Stimulated activated CD8-positive, alpha-beta memory T cell treated with anti-CD3 and anti-CD28 coated beads, Interleukin-2, amount 100 ng/mL, for 48 hours (primary cell): ENCODE measurements at places on chromosomes 4 and X.

- DNase-seq = no peak
Observed at GRCh38 chrX:108417257-108417656, 21.0 kb downstream of the COL4A6 start.

DNA sequence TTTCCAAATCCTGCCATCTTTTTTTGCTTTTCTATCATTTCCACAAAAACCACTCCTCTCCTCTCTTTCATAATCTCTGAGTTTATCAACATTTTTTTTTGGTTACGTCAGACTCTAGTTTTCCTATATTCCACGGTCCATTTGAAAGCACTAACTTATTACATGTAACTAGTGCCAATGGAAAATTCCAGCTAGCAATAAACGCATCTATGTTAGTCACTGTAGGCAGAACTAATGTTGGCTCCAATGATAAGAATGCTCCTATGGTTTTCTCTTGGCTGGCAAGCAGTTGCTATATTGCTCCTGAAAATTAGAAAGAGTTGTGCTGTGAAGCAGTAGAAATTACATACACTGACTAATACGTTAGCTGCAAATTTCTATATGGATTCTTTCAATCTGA lies 634.6 kb upstream of the FTHL17 start:
- no peak for DNase-seq

DNA sequence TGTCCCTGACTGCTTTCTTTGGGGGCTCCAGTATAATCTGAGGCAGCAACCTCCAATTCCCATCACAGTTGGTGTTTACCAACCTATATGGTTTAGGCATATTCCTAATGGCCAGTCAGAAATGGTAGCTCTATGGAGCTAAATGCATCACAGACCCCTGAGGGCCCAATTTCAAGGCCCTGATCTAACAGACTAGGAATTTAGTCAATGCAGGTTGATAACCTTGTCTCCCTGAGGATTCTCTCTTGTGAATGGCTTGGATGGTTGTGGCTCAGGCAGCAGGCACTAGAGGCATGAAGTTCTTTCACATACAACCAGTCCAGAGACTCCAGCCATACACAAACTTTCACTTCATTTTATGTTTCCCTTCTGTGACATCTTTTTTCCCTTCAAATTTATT lies 59.4 kb downstream of the TMPRSS11F start:
- DNase-seq = no peak

GRCh38 chr4:173235050-173235449 lies 66.4 kb downstream of the GALNT7 start:
- DNase-seq = no peak

GRCh38 chr4:83276299-83277040 lies 8.1 kb downstream of the COQ2 start:
- DNase-seq = no peak

DNA sequence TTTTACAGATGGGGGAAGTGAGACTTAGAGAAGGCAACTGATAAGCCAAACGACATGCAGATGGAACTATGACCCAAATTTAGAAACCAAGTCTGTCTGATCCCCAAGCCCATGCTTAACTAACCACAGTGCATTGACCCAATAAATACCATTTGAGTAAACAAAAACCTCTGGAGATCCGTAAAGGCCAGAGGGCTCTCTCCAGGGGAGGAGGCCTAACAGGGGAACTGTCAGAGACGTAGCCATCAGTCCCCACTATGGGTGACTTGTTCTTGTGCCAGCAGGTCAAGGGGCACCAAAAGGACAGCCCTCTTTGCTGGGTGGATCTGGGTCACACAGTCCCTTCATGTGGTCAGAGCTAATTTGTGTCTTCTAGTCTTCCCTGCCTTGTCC lies 420.2 kb downstream of the BCOR start:
- no peak for DNase-seq

DNA sequence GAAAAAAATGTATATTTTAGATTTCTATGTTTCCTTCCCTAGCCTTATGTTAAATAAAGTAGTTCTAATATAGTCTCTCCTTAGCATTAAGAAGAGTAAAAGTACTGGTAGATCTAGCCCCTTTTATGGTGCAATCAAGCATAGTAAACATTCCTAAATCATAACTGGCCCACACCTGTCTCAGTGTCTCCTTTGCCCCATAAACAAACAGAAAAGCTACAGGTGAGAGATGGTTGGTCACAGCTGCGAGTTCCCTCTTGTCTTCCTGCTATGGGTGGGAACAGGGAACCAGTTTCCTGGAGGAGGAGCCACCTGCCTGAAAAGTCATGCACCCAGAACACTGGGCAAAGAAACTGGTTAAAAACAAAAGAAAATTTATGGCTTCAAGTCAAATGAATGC lies 16.6 kb downstream of the SOWAHB start:
- no peak for DNase-seq

- DNase-seq = no peak
Observed at GRCh38 chr4:138049355-138049754, 192.8 kb downstream of the SLC7A11 start.

GRCh38 chr4:139943277-139943676 lies 210.7 kb downstream of the MAML3 start:
- DNase-seq = no peak

DNA sequence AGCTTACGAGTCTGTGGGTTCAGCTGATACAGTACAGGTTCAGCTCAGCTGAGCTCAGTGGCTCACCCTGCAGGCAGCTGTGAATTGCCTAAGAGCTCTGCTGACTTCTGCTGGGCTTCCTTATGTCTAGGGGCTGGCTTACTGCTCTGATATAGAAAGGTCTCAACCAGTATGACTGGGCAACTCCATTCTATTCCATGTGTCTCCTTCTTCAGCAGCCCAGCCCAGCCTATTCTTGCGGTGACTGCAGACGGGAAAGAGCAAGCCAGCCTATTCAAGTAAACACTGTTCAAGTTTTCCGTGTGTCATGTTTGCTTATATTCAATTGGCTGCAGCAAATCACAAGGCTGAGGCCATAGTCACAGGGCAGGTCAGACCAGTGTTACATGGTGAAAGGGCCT lies 615.4 kb upstream of the ZFP42 start:
- no peak for DNase-seq

DNA sequence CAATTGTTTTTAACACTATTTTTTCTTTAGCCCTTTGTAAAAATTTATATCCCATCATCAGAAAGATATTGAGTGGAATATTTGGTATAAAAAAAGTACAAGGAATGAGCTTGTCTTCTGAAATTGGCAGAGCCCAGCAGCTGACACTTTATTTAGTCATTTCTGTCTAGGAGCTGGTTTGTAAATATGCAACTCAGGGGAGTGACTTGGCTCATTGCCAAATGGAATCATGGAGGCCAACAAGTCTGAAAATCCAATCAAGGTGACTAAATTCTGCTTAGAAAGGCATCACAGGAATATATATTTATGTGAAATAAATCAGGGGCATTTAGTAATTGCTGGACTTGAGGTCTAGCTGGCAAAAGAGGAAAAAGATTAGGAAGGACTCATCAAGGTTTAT lies 74.4 kb downstream of the OTC start:
- no peak for DNase-seq

DNA sequence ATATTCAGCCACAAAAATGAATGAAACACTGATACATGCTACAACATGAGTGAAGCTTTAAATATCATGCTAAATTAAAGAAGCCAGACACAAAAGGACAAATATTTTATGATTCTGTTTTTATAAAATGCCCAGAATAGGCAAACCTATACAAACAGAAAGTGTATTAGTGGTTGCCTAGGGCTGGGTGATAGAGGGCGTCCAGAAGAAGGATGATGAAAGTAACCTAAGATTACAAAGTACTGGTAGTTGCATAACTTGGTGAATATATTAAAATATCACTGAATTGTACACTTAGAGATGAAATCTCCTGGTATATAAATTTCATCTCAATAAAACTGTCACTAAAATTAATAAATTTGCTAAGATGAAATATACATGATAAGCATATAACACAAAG lies 67.5 kb downstream of the FBXW7 start:
- no peak for DNase-seq

- DNase-seq = peak; percentile 12
Observed at GRCh38 chr4:244471-244870, 60.8 kb downstream of the ZNF732 start.

GRCh38 chr4:169147191-169147590 lies 123.6 kb downstream of the SH3RF1 start:
- DNase-seq = no peak

DNA sequence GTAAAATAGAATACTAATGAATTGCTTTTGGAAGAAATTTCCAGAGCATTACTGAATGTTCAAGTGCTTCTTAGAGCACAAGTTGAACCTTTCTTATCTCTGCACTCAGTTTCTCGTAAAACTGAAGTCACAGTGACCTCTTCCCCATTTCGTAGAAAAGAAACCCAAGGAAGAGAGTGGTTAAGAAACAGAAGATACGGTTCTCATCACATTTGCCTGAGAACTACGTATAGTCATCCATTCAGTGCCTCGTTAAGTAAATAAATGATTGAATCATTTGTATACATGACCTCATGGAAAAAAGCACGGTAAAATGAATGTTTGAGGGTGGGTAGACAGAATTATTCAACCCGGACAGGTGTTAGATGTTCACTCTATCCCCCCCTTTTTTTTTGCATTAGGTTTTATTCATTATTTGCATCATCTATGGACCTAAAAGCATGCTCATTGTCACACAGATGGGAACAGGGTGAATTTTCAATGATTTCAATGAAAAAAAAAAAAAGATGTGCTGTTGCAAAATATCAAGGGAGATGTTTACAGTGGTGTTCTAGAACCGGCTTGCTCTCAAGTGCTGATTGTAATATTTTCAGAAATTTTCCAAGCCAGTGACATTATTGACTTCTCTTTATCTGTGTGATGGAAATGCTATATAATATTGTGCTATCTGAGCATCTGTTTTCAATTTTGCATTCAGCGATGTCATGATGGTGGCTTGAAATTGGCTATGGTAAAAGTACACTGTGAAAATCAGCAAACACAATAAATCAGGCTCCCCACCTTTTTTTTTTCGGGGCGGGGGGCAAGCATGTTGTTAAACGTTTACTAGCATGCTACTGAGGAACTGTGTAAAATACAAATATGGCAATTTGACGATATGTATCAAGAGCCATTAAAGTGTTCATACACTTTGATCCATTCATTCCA lies 4.3 kb downstream of the RHOH start:
- no peak for DNase-seq

DNA sequence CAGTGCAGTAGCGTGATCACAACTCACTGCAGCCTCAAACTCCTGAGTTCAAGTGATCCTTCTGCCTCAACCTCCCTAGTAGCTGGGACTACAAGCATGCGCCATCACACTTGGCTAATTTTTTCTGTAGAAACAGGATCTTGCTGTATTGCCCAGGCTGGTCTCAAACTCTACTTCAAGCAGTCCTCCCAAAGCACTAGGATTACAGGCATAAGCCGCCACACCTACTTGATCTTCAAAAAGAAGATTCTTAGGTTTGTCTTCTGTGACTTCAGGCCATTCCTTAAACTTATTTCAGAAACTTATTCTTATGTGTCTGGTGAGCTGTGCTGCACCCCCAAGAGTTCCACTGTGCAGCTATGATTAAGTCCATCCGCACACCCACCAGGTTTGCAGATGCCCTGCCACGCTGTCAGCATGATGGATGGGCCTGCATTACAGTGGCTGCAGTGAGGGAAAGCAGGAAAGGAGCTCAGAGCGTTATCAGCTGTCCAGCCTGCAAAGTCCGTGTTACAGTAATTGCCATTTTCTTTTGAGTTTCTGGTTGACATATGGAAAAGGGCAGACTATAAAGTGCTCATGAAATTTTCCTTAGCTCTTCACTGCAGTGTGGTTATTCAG lies 146.6 kb downstream of the AASDH start:
- DNase-seq = no peak

DNA sequence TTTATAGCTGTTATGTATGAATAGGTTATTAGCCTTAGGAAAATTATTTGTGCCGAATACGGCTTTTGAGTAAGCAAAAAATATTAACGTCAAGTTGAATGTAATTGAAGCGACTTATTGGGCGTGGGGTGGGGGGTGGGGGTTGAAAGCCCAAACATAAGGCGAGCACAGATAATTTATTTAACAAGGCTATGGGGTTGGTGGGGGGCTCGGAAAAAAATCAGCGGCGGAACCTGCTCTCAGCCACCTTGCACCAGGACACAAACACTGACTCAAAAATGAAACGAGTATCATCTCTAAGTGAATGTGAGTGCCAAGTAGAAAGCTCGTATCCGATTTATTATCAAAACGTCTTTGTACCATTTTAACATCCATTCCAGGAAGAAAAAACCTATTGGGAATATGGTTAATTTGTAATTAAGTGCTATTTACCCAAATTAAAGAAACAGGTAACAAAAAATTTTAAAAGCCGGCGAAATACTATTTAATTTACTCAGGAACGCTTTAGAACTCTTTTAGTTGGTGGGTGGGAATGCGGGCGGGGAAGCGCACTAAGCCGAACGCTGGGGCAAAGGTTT lies 902 bp upstream of the LARP1B start:
- DNase-seq = no peak

GRCh38 chr4:954211-955020 lies 19.0 kb downstream of the DGKQ start:
- DNase-seq = no peak

- DNase-seq = no peak
Observed at GRCh38 chr4:1403177-1403583, 3.1 kb downstream of the NKX1-1 start.

GRCh38 chrX:14801136-14801535 lies 71.7 kb downstream of the FANCB start:
- no peak for DNase-seq

GRCh38 chrX:111444881-111445280 lies 32.9 kb upstream of the DCX start:
- no peak for DNase-seq

- no peak for DNase-seq
Observed at GRCh38 chrX:149267878-149268813, 237.0 kb downstream of the IDS start.

GRCh38 chr4:174262624-174263444 lies 20.6 kb downstream of the FBXO8 start:
- no peak for DNase-seq

- DNase-seq = no peak
Observed at GRCh38 chr4:119615068-119615719, 13.4 kb downstream of the PDE5A start.

DNA sequence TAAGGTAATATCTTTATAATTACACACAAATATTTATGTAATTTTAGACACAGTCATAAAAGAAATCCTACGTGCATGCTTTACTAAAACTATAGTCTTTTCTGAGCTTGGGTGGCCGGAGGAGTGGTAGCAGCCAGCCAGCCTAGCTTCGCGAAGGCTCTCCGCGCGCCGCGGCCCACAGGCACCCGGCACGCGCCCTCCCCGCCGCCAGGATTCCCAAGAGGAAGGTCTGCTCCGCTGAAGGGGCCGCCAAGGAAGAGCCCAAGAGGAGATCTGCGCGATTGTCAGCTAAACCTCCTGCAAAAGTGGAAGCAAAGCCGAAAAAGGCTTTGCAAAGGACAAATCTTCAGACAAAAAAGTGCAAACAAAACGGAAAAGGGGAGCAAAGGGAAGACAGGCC lies 8.7 kb upstream of the PJA1 start:
- no peak for DNase-seq

GRCh38 chrX:15617111-15617510 lies 16.4 kb upstream of the ACE2 start:
- no peak for DNase-seq

DNA sequence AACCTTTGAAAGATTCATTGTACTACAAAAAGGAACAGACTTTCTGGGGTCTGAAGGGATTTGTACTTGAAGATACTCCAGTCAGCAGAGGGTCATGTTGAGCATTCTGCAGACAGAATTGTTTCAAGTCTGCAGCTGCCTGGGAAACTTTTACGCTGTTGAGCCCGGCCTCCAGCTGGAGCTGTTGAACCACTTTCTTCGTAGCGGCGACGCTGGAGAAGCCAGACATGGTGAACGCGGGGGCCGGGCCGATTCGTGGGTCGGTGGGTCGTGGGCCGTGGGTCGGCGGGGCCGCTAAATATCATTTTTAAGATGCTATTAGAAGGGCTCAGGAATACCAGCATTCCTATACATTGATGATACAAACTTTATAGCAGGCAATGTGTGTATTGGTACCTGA lies 12.0 kb upstream of the RTL9 start:
- DNase-seq = no peak
